Activated CD4-positive, alpha-beta T cell treated with anti-CD3 and anti-CD28 coated beads, Interleukin-2, amount 50 U/mL, for 16 hours (primary cell): ENCODE measurements at places on chromosomes 3 and 15.

DNA sequence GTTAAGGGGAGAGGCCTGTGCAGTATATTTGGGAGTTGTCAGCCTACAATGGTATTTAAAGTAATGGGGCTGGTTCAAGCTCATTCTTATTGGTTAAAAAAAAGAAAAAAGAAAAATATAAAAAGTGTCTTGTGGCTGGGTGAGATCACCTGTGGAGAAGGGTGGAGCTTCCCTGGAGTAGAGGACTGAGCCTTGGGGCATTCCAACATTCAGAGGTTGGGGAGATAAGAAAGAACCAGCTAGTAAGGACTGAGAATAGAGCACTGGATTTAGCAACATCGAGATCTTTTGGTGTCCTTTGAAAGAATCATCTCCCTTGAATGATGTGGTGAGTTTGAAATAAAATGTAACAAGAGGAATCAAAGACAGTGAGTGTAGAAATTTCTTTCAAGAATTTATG is 5.2 kb downstream of the SLC49A4 start:
- no peak for DNase-seq

DNA sequence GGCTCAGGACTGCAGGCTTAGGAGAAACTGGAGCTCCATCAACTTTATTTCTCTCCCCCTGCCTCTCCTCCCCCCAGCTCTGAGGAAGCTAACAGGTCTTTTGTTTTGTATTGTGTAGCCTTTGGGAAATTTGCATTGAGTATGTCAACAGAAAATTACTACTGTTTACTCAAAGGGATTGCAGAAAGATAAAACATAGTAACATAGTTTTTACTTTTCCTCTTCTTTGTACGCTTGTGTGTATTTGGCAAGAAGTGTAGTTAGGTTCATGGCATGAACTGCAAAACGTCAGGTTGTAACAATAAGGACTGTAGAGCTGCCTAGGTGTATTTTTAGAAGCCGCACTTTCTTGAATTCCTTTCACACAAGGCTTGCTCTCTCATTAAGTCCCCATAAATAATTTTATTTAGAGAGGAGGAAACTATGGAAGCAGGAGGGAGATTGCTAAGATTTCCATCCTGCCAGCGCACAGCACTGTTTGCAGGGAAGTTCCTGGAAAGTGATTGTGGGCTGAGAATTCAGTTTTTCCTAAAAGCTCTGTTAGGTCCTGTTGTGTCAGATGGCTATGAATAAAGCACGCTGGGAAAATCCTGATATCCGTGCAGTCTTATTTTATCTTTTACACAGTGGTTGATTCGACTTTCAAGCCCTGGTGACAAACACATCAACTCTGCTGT is 21.1 kb upstream of the SATB1 start:
- no peak for DNase-seq

GRCh38 chr3:39783680-39784079 is 25.7 kb upstream of the MYRIP start:
- DNase-seq: no peak

- DNase-seq: peak; percentile 63
Measured at GRCh38 chr3:129650256-129650872, 43.9 kb upstream of the PLXND1 start.

- DNase-seq: no peak
Measured at GRCh38 chr15:98946301-98947255, 61.0 kb downstream of the PGPEP1L start.

- no peak for DNase-seq
Measured at GRCh38 chr15:52857471-52857870, 67.3 kb upstream of the ONECUT1 start.

- no peak for DNase-seq
Measured at GRCh38 chr3:47601281-47601680, 22.6 kb upstream of the CSPG5 start.

- DNase-seq: peak; percentile 69
Measured at GRCh38 chr3:192675958-192676649, 51.2 kb downstream of the FGF12 start.

GRCh38 chr3:6605227-6605626 is 255.7 kb upstream of the GRM7 start:
- DNase-seq: no peak

DNA sequence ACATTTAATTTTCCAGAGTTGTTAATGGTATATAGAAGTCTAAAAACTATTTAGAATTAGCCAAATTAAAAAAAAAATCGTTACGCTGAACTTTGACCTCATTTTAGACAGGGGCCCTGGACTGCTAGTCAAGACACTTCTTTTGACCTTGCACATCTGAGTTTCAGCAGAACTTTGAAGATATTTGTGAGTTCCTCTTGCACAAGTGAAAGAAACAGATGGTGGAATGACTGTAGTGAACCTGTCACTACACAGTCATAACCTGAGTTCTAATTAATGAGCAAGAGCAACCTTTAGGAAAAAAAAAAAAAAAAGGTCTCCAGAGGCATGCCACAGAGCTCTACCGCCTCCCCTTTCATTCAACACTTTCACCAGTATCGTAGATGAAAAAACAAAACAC is 5.3 kb downstream of the MYO5C start:
- DNase-seq: peak; percentile 32

GRCh38 chr3:195802261-195802701 is 9.4 kb downstream of the MUC4 start:
- DNase-seq: peak; percentile 47

DNA sequence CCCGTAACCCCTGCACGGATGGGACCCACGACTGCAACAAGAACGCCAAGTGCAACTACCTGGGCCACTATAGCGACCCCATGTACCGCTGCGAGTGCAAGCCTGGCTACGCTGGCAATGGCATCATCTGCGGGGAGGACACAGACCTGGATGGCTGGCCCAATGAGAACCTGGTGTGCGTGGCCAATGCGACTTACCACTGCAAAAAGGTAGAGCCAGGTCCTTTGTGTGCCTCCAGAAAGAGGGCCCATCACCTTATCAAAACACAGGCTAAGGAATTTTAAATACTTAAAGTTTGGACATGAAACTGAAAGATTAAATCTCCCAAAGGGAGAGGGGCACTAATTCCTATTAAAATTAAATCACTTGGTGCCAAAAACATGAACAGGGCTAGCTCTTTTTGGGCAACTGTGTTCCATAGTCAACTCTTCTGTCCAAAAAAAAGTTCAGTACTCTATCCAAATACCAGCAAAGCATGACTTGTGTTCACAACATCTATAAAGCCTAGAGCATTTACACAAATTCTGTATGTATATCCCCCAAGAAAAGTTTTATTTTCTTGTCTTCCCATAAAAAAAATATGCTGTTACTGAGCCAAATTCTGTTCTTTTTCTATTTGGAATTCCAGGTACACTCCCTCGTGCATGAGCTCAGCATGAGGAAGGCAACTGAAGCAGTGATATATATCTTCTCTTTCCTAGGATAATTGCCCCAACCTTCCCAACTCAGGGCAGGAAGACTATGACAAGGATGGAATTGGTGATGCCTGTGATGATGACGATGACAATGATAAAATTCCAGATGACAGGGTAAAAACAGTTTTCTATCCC is 9.2 kb downstream of the THBS1 start:
- no peak for DNase-seq

- DNase-seq: no peak
Measured at GRCh38 chr3:172119266-172119969, 80.0 kb downstream of the FNDC3B start.

GRCh38 chr3:190368881-190369280 is 19.1 kb upstream of the CLDN16 start:
- DNase-seq: no peak

DNA sequence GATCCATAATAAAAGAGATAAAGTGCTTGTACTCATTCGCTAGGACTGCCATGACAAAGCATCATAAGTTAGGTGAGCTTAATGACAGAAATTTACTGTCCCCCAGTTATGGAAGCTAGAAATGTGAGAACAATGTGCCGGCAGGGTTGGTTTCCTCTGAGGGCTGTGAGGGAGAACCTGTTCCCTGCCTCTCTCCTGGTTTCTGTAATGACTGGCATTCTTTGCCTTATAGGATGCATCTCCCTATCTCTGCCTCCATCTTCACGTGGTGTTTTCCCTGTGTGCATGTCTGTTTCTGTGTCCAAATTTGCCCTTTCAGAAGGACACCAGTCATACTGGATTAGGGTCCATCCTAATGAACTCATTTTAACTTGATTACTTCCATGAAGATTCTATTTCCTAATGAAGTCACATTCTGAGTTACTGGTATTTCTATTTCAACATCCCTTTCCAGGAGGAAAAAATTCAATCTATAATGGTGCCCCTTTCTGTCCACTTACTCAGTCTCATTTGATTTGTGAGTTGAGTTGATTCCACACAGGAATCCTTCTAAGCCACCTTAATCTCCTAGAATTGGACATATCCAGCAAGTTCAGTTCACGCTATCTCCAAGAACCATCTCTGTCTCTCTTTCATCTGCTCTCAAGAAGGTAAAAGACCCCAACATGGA is 71.2 kb upstream of the LIPC start:
- no peak for DNase-seq

DNA sequence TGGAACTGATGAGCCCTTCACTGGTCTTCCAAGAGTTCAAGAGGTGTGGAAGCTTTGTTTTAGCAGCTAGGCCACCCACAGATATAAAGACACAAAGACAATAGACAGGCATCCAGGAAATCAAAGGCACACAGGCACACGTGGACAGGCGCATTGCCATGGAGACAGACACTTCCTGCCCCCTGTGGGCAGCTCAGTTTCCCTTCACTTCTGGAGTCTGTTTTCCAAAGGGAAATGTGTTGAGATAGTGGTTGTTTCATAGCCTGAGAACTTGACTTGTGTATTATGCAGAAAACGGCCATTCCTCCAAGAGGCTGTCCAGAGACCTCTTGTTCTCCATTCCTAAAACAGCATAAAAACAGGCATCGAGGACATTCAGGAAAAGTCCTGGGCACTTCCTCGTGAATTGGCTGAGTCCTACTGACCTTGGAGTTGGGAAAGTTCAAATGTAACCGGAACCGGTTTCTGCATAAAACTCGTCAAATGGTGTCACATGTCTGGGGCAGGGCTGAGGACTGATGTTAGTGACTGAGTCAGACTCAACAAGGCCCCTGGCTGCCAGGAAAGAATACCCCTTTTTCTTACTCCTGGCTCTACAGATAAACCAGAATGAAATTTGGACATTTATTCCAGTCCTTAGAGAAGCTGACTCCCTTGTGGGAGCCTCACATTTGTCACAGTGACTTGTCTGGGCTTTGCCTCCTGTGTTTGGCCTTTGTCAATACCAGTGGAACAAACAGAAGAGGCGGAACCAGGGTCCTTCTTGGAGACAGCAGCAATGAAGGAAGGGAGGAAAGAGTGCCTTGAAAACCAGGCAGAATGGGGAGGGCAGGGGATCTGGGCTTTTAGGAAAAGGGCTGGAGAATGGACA is 1.3 kb downstream of the ALPK3 start:
- DNase-seq: no peak

- no peak for DNase-seq
Measured at GRCh38 chr3:9409981-9410854, 12.8 kb downstream of the SETD5 start.

DNA sequence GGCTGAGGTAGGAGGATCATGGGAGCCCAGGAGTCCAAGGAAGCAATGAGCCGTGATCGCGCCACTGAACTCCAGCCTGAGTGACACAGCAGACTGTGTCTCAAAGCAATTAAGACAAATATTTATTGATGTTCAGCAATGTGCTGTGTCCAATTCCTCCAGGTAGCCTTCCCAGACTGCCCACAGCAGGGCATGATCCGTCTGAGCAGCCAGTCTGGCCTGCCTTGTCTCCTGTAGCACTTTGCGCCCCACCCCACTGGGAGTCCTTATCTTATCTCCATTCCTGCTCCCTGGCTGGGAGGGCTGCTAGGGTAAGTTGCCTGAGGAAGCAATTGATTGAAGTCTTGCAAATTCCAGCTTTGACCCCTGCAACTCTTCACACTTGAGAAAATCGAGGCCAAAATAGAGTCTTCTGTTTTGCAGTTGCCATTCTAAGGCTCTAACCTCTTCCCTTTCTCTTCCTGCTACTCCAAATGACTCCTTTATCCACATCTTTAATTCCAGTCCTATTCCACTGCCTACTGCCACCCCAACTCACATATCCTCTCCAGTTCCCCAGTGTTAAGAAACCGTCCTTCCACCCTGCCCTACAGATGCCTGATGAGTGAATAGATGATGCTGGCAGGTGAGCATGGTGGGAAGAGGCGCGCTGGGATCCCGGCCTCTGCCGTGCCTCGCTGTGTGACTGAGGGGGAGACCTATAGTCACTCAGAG is 26.9 kb upstream of the LCTL start:
- no peak for DNase-seq
